Right cardiac atrium (tissue), 5 donors: ENCODE measurements at places on chromosomes 5 and 9.

GRCh38 chr9:113221800-113222481, 597 bp downstream of the SLC31A1 start:
- no peak for DNase-seq

DNA sequence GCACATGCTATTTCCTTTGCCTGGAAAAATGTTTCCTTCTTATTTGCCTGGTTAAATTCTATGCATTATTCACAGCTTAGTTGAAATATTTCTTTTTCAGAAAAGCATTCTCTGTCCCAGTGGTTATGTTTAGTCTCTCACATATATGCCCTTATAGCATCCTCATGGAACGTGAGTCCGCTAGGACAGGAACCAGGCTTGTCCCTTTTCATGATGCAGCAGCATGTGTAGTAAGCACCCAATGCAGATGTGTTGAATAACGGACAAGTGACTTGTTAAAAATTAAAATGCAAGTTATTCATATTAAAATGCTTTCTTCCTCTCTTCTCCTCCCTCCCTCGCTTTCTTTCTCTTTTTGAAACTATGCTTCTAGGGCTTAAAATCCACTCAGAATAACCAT, 349.3 kb downstream of the GLIS3 start:
- no peak for DNase-seq

DNA sequence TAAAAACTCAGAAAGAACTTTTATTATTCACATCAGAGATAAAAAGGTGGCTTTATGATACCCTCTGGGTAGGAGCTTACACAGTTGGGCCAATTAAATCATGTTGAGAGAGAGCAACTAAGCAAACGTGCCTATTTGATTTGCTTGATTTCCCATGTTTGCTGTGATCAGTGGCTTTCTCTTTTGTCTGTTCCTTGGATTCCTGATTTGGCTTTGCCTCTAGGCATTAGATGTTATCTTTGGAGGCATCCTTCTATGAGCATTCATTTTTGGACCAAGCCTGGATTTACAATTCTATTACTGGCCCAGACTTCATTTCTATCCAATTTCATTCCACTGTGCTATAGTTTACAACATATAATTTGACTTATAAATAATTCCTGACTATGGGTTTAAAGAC, 35.9 kb downstream of the VCAN start:
- no peak for DNase-seq

DNA sequence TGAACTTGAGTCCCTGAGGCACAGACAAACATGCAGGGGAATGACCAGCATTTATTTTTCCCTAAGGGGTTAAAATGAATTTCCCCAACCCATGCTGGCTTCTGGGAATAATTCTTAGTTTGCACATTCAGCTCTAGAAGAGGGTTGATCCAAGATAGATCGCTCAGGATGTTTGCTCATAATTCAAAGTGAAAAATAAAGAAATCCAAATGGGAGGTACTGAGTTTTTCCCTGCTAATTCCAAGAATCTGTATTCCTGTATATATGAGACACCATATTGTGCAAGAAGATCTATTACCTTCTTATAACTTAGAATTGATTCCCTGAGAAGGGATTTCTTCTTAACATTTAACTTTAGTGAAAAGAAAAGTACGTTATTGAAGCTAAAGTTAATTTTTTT, 96.2 kb downstream of the VCAN start:
- DNase-seq = no peak
